ENCODE measurements at places on chromosomes 4 and X.

GRCh38 chr4:138961664-138962063 lies 53.9 kb upstream of the NOCT start:
- DNase-seq, result no peak

- no peak for DNase-seq
These were observed 291.0 kb upstream of the HAND2 start for GRCh38 chr4:173821036-173821435.

DNA sequence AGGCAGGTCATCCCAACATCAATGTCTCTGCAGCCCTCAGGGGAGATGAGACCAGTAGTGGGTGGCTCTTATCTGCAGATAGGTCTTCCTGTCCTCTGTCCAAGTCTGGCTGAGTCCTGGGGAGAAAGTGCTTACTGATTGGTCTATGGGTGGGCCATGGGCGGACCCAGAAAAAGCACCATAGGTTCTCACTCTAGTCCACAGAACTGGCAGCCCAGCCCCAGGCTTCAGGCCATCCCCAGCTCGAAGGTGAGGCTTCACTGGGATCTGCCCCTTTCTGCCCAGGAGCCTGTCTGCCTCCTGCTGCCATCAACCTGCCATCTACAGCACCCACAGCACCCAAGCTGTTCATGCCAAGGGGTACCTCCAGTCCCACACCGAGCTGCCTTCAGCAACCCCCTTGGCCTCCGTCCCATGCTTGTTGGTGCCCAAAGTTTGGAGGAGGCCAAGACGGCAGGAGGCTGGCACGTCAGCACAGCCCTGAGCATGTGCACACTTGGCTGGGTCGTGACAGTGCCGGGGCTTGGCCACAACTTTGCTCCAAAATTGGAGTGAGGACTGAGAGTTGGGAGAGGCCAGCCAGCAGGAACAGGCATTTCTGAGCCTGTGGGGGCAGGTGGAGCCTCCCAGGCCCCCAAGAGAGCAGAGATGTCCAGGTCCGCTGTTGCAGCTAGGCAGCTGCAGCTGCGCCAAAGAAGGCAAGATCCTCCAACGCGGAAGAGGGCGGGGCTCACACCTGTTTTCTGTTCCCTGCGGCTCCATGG lies 99.6 kb downstream of the IQCM start:
- DNase-seq, result no peak

- no peak for DNase-seq
These were observed 62.2 kb downstream of the EVC start for GRCh38 chr4:5773271-5773555.

DNA sequence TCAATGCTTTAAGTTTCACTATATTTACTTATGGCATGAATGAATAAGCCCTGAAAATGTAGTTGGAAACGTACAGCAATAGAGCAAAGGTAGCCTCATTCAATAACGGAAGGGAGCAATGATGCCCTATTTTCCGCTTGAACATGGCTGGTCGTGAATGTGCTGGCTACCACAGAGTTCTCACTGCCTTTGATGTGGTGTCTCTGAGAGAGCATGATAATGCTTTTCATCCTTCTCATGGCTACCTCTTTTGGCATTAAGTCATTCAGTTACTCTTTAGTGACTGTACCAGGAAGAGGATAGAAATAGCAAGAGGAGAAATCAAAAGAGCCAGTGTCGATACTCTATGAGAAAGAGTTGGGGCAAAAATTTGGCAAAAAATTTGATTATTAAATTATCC lies 308.0 kb downstream of the PPP3CA start:
- DNase-seq, result no peak

GRCh38 chr4:186132577-186133242 lies 28.2 kb downstream of the FAM149A start:
- DNase-seq, result no peak

DNA sequence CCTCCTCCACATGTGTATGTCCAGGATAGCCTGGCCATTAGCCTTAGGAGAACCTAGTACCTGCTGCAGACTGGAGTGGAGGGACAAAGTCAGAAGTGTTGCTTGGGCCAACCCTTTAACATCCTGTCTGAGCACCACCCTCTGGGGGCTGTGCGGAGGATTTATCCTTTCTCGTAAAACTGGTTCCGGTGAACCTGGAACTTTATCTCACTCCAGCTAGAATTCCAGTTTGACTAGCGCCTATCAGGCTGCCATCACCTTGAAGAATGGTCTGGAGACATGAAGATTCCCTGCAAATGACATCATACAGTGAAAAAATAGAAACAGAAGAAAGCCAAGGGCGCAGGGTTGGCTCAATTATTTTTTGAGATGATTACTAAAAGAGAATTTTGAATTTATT lies 4.0 kb downstream of the TCEAL8 start:
- no peak for DNase-seq

- DNase-seq, result peak; percentile 38
These were observed 37.9 kb upstream of the NKAP start for GRCh38 chrX:119981286-119982070.

Data from GM13976 (cell line).